Fibroblast of skin of scalp (primary cell): ENCODE measurements at places on chromosomes 5 and 9.

DNA sequence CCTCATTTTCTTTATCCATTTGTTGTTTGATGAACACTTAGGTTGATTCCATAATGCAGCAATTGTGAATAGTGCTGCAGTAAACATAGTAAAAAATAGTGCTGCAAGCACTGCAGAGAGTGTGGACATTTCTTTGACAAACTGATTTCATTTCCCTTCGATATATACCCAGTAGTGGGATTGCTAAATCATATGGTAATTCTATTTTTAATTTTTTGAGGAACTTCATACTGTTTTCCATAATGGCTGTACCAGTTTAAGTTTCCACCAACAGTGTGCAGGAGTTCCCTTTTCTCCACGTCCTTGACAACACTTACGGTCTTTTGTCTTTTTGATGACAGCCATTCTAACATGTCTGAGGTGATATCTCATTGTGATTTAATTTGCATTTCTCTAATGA is 138.2 kb upstream of the PLPPR1 start:
- no peak for DNase-seq

DNA sequence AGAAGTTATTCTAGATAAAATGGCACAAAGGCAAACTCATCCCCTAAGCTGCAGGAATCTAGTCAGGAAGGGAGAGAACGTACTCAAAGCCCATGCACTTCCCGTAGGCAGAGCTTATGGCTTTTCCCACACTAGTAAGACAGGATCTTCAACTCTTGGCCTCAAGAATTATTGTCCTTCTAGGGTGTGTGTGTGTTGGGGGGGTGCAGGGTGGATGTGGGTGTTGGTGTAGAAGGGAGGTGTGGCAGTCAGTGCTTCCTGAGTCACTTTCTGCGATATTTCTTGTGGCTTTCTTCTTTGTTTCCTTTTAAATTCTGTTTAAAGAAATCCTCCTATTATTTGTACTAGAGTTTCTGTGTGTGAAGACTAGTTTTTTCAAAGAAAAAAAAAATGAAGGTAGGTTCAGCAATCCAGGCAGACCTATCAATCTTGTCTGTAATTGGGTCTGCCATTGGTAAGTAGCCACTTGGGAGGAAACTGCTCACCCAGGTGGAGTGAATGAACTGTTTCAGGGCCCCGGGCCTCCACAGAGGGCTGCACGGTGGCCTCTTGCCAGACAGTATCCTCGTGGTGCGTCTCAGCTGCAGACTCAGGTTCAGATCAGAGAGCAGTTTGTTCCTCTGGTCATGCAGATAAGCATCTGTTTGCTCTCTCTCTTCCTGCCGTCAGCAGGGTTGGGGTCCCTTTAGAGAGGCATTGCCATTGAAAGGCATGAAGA is 131.9 kb downstream of the NPR3 start:
- no peak for DNase-seq

DNA sequence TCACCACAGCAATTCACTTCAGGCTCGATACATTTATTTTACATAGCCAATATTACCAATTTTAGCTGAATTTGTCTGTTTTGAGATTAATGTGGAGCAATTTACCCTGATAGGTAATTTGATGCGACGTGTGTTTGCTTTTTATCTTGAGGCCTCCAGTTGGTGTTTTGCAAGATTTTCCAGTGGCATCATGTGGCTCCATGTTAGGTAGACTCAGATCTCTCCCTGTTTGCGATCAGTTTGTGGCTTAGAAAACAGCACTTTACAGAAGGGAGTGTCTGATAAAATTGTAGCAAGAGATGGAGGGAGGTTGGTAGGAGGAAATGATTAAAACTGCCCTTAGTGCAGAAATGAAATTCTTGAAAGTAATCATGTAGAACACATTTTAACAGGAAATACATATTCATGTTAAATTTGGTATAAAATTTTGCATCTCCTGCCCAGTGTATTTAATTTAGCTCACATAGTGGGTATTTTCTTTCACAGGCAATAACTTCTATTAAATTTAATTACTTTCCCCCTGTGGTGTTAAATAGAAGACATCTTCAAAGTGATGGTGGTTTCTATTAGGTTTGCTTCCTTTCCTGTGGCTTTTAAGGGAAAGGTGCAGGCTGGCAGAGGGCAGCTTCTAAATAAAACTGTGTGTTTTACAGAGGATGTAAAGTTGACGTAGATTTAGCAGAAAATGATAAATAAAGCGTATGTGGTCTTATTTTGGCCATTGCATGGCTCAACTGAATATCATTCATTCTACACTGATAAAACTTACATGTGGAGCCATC is 135.8 kb downstream of the KDM4C start:
- no peak for DNase-seq

DNA sequence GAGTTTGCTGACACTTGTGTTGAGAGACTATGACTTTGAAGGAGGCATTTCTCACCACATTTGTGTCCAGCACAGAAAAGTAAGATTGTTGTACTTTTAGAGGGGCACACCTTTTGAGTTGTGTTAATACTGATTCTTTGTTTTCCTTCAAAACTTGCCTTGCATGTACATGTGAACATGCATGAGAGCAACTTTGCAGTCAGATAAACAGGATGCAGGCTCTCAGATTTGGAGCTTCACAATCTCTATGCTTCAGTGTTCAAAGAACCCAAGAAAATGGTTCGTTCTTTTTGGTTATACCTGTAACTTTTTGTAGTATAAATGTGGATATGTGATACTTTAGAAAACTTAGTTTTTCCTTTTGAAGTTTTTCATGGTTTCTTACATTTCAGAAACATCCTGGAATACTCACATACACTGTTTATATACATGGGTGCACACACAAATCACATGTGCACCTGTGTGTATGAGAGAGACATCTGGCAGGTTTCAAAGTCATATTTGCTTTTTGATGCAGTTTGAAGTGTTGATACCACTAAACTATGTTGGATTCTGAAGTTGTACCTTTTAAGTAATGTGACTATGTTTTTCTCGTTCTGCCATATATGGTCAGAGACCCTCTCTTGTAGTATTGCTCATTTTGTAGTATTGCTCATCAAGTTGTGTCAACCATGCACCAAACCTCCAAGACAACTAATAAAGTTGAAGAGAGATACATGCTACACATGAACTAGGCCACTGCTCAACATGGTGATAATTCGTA is 190.7 kb downstream of the CD180 start:
- DNase-seq, result no peak

DNA sequence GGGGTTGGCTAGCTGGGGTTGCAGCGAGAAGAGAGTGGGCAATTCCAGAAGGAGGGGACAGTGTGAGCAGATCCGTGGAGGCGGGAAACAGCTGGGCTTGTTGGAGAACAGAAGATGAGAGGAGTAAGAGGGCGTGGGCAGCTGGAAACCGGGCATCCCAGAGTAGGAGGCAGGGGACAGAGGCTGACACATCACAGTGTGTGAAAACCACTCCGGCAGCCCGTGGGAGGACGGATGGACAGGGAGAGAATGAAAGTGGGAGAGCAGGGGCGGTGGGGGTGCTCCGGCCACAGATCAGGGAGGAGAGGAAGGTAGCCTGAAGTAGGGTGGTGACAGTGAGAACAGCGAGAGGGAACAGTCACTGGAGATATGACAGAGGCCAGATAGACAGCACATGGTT is 8.3 kb upstream of the PSMB7 start:
- no peak for DNase-seq

DNA sequence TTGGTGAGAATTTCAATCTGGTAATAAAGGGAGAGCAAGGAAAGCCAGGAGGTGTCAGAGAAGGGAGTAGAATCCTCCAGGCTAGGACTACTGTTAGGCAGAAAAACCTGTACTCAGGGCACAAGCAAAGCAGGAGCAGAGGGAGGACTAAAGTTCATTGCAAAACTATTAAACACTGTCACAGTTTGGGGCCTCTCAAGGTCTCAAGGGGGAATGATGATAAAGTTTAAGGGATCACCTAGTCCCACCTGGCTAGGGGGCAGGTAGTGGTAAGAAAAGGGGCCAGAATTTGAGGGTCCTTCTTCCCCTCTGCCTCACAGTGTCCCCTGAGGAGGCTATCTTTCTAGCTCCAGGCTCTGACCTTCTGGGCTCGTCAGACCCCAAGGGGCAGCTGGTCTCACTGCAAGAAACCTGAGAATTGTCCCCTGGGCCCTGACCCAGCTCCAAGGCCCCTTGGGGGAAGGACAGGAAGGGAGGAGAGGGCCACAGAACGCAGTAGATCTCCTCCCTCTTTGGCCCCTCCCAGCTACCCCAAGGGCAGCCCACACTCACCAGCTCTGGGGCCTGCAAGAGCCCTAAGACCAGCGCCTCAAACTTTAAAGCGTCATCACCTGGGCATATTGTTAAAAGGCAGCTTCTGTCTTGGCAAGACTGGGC is 974 bp downstream of the CCDC69 start:
- DNase-seq, result no peak

DNA sequence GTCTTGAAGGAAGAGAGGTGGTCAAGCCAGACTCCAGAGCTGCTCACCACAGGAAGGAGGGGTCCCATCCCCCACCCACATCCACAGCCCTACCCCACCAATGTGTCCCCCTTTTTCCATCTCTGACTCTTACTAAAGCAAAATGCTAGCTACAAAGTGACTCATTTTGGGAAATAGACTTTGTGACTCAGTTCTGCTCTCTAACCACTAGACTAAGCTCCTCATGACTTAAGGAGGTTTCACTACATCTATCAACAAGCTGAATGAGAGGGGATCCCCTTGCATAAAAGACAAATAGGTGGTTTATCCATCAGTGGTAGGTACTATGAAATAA is 35.1 kb upstream of the ADRB2 start:
- no peak for DNase-seq

- no peak for DNase-seq
These were observed 356.3 kb downstream of the CSNK1G3 start for GRCh38 chr5:123868267-123868666.

DNA sequence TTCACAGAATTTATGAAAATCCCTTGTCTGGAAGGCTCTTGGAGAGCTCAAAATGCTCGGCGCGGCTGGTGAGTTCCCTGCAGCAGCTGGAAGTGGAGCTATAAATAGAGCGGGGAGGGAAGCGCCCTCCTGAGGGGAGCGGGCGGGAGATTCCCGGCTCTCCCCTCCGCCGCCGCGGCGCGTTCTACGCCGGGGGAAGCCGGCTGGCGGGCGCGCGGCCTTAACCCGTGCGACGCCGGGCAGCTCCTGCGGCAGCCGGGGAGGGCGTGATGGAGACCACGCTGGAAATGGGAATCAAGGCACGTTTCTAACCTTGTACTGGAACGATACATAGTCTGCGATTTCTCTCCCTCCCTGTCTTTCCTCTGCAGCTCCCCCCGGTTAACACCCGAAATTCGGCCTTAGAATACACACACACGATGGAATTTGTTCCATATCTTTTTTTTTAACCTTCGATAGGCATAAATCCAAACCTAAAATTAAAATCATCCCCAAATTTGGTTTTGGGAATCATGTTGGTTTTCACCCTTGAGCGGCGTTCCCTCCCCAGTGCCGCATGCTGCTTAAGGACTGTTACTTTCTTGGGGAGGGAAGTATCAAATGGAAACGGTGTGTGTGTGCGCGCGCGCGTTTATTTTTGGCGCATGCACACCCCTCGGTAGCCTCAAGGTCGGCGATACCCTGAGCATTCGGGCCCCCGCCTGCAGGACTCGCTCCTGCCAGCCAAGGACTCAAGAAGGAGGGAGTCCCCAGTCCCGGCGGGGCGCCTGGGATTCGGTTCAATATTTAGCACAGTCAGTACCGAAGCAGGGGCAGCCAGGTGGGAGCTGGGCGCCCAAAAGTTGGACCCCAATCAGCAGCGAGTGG is 306.3 kb upstream of the KCNN2 start:
- peak; percentile 73 for DNase-seq

DNA sequence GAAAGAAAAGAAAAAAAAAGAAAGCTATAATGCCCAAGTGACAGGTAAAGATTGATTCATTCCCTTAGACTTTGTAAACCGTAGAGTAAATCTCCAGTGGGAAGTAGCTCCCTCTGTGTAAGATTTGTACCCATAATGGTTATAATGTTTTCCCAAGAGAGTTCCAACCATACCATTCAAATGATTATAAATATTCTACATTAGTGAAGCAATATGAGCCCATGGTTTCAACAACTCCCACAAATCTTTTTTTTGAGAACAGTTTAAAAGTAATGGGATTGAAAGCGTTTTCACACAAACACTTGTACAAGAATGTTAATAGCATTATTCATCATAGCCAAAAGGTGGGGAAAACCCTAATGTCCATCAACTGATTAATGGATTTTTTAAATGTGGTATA is 58.0 kb downstream of the GRAMD2B start:
- peak; percentile 71 for DNase-seq

DNA sequence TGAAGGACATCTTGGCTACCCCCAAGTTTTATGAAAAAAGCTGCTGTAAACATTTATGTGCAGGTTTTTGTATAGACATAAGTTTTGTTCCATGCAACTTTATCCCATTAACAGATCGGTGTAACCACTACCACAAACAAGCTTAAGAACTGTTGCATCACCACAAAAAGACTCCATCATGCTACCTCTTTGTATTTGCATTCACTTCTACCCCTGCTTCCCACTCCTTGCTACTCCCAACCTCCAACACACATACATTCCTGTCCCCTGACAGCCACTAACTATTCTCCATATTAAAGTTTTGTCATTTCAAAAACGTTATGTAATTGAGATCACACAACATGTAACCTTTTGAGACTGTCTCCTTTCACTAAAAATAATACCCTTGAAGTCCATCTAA is 57.8 kb upstream of the LHFPL2 start:
- DNase-seq, result peak; percentile 56

GRCh38 chr5:81007637-81008027 is 47.5 kb downstream of the RASGRF2 start:
- DNase-seq, result no peak

DNA sequence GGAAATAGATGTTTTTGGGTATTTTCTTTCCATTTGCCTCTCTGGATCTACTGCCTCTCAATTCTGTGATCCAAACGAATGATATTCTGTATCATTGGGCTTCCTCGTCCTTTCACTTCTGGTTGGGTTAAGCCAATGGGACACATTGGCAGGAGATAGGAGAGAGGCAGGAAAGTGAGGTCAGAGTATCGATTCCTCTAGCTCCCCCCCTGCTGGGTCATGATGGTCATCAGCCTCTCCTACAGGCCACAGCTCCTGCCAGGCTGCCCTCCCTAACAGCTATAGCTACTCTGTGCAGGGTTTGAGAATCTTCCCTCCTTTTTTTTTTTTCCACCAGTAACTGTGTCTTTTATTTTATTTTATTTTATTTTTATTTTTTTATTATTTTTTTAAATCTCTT is 39.4 kb downstream of the APBA1 start:
- no peak for DNase-seq

- peak; percentile 91 for DNase-seq
These were observed 69.2 kb upstream of the RPS23 start for GRCh38 chr5:82347201-82347865.

- DNase-seq, result peak; percentile 22
These were observed 11.8 kb upstream of the UBE2QL1 start for GRCh38 chr5:6436715-6437331.

DNA sequence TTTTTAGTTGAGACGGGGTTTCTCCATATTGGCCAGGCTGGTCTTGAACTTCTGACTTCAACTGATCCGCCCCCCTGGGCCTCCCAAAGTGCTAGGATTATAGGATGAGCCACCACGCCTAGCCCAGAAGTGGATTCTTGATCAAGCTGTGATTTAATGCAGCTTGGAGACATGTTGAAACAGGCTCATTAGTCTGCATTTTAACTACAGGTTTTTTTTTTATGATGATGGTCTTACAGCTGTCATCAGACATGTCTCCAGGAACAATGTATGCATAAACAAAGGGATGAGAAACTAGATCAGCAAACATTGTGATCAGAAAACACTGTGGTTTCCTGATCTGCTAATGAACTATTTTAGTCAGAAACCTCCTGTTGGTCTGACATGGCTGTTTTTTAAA is 30.0 kb upstream of the PLPP1 start:
- no peak for DNase-seq
